ENCODE measurements at places on chromosomes 2 and 18.

- DNase-seq = no peak
These were observed 58.1 kb downstream of the ASB1 start for GRCh38 chr2:238484522-238485452.

DNA sequence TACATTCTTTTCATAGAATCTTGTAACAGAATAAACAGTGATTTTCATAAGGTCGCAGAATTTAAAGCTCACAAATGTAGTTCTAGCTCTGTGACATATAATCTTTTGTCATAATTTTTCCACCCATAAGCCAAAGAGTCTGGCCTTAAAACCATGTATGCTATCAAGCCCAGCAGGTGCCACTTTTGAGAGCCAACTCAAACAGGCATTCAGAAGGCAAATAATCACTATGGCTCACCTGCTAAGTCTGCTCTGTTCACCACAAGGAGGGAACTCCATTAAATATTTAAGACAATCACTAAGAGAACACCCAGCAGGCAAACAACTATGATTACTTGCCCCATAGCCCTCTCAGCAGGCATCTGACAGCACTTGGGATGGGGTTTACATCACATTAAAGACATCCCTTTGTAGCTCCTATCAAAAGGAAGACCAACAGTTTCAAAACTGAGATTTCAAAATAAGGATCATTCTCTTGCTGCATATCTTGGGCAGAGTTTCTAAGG is 241.6 kb downstream of the PDE11A start:
- DNase-seq = no peak

- no peak for DNase-seq
These were observed 575 bp downstream of the TMEM150A start for GRCh38 chr2:85601771-85602475.

- no peak for DNase-seq
These were observed 128.5 kb upstream of the RAB12 start for GRCh38 chr18:8480506-8481328.

DNA sequence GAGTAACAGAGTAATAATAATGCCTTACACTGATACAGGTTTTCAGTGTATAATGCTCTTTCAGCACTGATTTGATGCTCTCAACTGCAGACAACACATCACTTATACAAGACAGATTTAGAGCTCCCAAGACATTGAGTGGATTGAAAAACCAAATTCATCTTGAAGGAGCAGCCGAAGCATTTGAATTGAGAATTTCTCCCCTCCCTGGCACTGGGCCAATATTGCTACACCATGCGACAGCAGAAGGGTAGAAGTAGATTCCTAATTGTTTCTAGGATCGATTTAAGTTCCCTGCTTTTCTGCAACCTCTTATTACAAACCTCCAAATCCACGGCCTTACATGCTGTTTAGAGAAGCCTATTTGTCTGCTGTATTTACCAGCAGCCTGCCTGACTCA is 15.5 kb downstream of the CENPA start:
- no peak for DNase-seq

DNA sequence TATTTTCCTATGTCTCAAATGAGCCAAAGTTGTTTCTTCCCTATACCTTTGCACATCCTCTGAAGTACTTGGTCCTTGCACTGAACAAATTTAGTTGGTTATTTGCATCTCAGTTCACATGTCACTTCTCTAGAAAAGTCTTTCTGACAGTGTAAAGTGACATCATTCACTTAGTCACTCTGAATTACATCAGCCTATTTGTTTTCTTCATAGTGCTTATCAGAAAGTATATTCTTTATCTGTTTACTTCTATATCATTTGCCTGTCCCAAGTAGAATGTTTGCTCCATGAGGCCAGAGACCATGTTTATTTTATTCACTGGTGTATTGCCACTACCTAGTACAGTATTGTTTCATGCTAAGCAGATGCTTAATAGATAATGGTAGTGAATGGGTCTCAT is 173.7 kb downstream of the HNMT start:
- DNase-seq = no peak

DNA sequence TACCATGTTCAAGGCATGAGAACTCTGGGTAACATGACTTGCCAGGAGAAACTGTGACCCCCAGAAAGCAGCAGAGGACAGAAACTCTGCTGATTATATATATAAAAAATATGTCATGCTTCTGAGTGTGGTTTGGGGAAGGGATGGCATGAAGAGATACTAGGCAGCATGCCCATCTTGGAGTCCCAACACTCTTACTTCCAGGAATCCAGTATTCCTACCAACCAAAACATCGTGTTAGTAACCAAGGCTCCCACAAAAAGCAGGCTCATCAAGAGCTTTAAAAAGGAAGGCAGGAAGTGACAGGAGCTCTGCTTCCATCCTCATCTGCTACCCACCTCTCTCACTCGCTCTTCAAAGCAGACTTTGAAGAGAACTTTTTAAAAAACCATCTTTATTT is 31.6 kb upstream of the TWIST2 start:
- DNase-seq = no peak
